ENCODE measurements at places on chromosomes 16 and 17. TPM values are rescaled to one million over a fixed set of nuclear protein-coding genes. Genes with fewer than 3 reads are reported as not detected.
A peak's percentile ranks its signal among the peaks of the same experiment; 100 is the strongest.

DNA sequence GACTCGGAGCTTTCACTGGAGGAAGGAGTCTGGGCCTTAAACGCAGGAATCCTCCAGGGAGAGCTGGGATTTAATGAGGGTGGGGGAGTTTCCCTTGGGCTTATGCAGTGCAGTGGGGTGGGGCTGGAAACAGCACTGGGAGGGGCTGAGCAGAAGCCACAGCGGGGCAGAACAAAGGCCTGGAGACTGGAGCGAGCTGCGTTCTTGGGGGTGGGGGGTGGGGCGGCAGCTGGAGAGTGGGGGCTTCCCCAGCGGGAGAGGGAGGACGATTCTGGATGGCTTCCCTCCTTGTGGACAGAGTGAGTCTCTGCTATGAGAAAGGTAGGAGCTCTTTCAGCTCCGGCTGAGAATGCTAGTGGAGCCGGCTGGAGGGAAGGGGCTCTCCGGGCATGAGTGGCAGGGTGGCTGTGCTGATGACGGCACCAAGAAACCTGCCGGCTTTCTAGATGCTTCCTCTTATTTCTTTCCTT, 406.0 kb downstream of the SEC14L1 start:
- DNase-seq = no peak

The CCL2 gene
- 42.3 TPM for total RNA-seq

DNA sequence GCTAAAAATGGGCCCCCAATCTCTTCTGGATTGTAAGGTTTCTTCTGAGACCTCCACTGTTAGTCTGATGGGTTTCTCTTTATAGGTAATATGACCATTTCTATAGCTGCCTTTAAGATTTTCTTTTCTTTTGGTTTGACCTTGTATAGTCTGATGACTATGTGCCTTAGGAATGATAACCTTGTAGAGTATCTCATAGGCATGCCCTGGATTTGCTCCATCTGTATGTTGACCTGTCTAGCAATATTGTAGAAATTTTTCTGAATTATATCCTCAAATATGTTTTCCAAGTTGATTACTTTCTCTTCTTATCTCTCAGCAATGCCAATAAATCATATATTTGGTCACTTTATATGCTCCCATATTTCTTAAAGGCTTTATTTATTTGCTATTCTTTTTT, 1403.8 kb upstream of the GOT2 start:
- no peak for DNase-seq

The CD7 gene
- 0.62 TPM for total RNA-seq

DNA sequence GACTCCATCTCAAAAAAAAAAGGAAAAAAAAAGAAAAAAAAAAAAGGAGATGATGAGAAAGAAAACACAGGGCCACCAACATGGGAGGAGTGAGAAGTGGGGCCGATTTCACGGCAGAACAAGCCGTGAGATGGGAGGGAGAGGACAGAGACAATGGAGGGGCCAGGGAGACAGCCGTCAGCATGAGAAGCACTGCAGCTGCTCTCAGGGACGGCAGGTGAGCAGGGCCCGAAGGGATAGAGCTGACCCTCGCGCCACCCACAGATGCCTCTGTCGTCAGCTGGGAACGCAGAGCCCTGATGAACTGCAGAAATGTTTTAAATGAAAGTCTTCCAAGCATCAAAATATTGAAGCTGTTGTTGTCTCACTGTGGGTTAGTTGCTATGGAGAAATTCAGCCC, 20.3 kb downstream of the PITPNM3 start:
- no peak for DNase-seq

- no peak for DNase-seq
Observed at GRCh38 chr17:82569621-82570020, 50.1 kb downstream of the FOXK2 start.

DNA sequence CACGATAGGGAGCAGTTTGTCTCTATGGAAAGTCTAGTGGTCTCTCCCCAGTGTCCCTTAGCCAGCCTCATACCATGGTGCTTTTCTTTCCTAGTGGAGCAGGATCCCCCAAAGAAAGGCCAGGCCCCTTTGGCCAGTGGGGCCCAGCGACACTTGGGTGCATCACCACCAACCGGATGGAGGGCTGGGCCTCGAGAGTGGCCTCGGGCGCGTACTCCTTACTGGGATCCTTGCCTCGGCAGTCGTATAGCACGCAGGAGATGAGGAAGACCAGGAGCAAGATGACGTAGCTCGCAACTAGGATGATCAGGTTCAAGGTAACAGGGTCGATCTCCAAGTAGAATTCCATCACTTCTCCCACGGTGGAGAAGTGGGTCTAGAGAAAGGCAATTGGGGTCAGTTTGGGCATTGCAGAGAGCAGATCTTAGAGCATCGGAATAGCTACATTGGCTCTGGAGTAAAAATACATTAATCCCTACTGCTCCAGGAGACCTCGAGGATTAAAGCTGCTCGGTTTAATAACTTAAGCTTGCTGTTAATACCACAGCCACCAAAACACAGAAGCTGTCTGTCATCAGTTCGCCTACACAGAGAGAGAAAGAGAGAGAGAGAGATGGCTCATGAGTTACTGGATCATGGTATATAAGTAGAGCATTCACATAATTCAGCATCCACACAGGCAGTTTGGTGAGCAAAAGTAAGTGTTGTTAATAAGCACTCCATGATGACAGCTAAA, at the start of gene SMIM36:
Gene SMIM36 (minus strand): TSS at position 467 of the 736 bp plus-strand sequence.
- no peak for DNase-seq

DNA sequence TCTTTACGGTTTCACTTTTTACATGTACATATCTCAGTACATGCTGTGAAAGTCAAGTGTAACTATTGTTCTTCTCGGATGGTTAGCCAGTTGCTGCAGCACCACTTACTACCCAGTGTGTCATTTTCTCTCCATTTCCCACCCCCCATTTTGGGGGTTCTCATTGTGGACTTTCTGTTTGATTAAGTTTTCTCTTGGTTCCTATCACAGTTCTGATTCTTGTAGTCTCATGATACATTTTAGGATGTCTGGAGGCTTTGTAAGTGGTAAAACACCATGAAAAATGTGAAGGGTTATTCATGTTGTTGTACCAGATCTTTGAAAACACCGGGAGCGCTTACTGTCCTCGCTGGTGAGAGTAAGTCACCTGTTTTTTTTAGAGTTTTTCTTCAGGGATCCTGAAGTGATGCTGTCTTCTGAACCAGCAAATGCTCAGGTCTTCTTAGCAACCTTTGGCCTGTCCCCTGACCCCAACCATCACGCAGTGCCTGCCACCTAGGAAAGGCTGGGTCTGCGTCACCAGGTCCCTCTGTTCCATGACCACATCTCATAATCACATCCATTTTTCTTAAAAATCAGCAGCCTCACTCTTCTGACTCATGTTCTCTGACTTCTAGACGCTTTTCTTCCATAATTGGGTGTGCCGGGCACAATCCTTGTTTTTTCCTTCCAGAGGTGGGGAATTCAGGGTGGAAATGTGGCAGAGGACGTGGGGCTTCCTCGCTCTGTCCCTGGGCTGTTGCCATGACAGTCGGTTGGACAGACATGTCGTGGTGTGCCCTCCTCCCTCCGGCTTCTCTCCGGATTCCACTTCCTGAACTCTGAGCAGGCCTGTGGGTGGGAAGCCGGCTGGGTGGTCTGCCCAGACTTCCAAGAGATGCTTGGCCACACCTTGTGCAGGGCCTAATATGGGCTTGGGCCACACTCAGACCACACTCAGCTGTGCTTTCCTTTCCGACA, 102.6 kb downstream of the NTN1 start:
- DNase-seq = no peak

GRCh38 chr17:75539967-75540729, 14.7 kb downstream of the LLGL2 start:
- DNase-seq = no peak

The SLC16A5 gene
- 22.7 TPM for total RNA-seq

DNA sequence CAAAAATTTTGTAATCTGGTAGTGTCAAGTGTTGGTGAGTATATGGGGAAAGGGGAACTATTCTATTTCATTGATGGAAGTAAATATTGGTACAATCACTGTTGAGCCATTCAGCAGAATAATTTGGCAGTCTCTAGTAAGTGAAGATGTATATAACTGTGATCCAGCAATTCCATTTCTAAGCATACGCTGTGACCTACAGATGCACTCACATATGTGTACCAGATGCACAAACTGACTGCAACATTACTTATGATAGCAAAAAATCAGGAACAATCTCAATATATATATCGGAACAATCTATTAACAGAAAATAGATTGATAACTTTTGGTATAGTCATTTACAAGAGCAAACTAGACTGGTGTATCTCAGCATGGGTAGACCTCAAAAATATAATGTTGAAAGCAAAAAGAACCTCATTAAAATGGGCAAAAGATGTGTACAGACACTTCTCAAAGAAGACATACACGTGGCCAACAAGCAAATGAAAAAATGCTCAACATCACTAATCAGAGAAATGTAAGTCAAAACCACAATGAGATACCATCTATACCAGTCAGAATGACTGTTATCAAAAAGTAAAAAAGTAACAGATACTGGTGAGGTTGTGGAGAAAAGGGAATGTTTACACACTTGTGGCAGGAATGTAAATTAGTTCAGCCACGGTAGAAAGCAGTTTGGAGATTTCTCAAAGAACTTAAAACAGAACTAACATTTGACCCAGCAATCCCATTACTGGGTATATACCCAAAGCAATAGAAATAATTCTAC, 20.7 kb downstream of the ADAP2 start:
- no peak for DNase-seq

The MT1H gene
- not detected for total RNA-seq

DNA sequence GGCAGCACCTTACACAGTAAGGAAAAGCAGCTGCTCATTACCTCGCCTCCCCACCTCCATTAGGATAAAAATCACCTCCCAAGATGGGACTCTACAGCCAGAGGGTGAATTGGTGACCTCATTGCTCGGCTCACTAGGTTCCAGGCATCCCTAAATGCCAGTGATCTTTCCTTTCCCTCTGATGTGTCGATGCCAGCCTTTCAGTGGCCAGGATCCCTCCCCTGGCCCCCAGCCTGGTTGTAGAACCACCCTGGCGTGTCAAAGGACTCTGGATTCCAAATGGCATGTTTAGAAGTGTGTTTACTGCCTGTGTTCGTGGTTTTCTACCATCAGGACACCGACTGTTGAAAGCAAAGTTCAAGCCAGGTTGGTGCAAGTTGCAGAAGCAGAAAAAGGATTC, 72.1 kb upstream of the LYRM9 start:
- no peak for DNase-seq

GRCh38 chr16:68190736-68191510, 45.0 kb downstream of the ESRP2 start:
- no peak for DNase-seq

DNA sequence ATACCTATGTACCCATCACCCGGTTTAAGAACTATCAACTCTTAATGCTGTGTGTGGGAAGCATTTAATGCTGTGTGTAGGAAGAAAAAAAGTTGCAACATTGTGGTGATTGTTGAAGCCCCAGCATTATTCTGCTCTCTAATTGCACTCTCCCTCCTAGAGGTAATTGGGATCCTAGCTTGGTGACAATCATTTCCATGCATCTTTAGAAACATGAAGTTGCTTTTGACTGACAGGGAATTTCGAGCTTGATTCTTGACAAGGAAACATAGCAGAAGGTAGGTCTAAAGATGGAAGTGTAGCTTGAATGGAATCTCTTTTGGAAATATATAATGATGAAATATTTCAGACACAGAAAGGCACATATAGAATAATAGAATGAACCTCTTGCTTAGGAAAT, 27.3 kb downstream of the HEXIM2 start:
- DNase-seq = no peak

The GSDMA gene
- total RNA-seq = 0.48 TPM

- no peak for DNase-seq
Observed at GRCh38 chr16:57846078-57846697, 43.9 kb upstream of the KIFC3 start.

- peak; percentile 72 for DNase-seq
Observed at GRCh38 chr17:16933317-16934132, 38.4 kb downstream of the TNFRSF13B start.

DNA sequence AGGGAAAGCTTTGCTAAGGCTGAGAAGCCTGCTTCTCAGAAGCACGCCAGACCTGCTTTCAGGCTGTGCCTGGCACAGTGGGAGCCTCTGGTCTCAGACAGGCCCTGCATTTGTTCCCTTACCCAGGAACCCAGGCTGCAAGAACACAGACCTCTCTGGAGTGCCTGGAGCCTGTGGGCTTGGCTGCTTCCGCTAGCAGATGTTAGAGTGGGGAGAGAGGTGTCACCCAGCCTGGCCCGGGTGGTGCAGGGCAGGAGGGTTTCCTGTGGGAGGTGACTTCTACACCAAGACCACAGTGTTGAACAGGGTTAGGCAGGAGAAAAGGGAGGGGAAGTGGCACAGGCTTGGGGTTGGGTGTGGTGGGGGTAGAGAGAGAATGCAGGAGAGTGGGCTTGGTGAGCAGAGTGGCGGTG, 35.8 kb upstream of the ADGRG1 start:
- DNase-seq = no peak

GRCh38 chr17:19382531-19383444, 4.2 kb downstream of the MFAP4 start:
- peak; percentile 53 for DNase-seq

- no peak for DNase-seq
Observed at GRCh38 chr16:68481636-68482035, 33.3 kb upstream of the SMPD3 start.

The HSDL1 gene
- total RNA-seq = 17.4 TPM

All from cardiac septum (tissue), 1 donor.